ENCODE measurements at places on chromosomes 12 and 14.

DNA sequence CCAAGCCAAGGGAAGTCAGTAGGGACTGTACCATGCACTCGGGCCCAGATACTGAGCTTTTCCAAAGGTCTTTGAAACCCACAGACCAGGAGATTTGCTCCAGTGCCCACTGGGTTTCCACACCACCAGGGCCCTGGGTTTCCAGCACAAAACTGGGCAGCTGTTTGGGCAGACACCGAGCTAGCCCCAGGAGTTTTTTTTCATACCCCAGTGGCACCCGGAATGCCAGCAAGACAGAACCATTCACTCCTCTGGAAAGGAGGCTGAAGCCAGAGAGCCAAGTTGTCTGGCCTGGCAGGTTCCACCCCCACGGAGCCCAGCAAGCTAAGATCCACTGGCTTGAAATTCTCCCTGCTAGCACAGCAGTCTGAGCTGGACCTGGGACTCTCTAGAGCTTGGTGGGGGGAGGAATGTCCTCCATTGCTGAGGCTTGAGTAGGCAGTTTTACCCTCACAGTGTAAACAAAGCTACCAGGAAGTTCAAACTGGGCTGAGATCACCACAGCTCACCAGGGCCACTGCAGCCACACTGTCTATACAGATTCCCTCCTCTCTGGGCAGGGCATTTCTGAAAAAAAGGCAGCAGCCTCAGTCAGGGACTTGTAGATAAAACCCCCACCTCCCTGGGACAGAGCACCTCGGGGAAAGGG, 793.7 kb downstream of the RPS29 start:
- no peak for DNase-seq

- DNase-seq, result no peak
Observed at GRCh38 chr12:114269153-114269552, 136.8 kb downstream of the TBX5 start.

- no peak for DNase-seq
Observed at GRCh38 chr14:73217411-73217810, 19.9 kb upstream of the PAPLN start.

GRCh38 chr12:102350070-102350469, 130.3 kb downstream of the IGF1 start:
- DNase-seq, result no peak

GRCh38 chr14:74018174-74018585, 908 bp downstream of the ENTPD5 start:
- no peak for DNase-seq

DNA sequence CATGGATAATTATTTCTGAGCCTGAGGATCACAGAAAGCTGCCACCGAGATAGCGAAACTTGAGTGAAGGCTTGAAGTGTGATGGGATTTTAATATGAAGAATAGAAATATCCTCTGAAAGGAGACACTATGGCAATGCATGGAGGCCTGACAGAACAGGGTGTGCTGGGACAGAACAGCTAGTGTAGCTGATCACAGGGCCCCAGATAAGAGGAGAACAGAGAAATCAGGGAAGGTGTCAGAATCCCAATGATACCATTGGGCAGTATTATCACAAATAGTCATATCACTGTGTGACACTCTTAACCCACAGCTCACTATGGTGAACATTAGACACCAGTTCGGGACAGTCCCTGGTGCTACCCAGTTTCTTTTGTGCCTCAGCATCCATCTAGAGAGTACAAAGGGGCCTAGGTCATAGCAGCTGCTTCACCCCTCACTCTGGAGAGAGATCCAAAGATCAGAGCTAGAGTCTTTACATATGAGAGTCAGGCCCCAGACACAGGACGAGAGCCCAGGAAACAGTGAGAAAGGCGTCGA, 506 bp upstream of the OR10P1 start:
- DNase-seq, result no peak

- no peak for DNase-seq
Observed at GRCh38 chr12:62098132-62098531, 162.1 kb upstream of the USP15 start.

DNA sequence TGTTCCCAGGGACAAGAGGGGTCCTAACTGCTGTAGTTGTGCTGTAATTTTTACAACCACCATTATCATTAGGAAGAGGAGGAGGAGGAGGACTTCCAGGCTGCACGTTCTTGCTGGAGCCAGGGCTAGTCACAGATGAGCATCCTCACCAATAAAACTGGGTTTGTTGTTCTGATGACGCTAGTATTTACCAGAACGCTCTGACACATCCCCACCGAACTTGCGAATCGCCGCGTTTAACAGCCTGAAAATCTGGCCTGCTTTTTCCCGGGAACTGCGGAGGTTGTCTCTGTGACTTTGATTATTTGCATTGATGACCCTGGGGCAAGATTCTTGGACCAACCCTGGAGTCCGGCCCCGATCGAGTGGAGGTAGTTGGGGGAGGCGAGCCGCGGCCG, 10.2 kb downstream of the TBX5 start:
- DNase-seq, result no peak

- DNase-seq, result no peak
Observed at GRCh38 chr12:627863-628741, 35.1 kb downstream of the NINJ2 start.

GRCh38 chr14:102208741-102209140, 69.0 kb downstream of the WDR20 start:
- DNase-seq, result no peak

- no peak for DNase-seq
Observed at GRCh38 chr12:125512541-125513298, 447.5 kb downstream of the AACS start.

GRCh38 chr12:96070670-96071279, 35.4 kb upstream of the LTA4H start:
- DNase-seq, result peak; percentile 56

GRCh38 chr14:75123991-75124390, 2.9 kb downstream of the NEK9 start:
- DNase-seq, result no peak

DNA sequence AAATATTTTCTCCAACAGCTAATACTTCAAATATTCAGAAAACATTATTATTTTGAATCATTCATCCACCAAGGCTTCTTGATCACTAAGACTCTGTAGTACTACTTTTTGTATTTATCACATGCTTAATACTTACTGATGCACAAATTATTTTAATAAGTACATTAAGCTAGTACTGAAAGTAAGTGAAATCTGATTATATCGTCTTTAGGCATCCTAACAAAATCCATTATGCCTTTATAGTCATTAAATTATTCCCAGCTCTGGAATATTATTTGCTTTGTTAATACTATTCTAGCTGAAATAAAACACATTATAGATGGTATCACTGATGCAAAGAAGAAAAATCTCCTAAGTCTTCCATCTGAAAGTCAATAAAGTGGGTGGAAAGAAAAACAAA, 75.1 kb upstream of the TTC7B start:
- DNase-seq, result no peak

GRCh38 chr12:74918291-74918690, 291.3 kb downstream of the KCNC2 start:
- DNase-seq, result no peak

Data from SHP77 (cell line).